Daoy (cell line): ENCODE measurements at places on chromosomes 7 and 10.

- DNase-seq: no peak
Measured at GRCh38 chr7:134167250-134167649, 40.1 kb downstream of the LRGUK start.

- no peak for DNase-seq
Measured at GRCh38 chr7:37289367-37289766, 159.3 kb downstream of the ELMO1 start.

DNA sequence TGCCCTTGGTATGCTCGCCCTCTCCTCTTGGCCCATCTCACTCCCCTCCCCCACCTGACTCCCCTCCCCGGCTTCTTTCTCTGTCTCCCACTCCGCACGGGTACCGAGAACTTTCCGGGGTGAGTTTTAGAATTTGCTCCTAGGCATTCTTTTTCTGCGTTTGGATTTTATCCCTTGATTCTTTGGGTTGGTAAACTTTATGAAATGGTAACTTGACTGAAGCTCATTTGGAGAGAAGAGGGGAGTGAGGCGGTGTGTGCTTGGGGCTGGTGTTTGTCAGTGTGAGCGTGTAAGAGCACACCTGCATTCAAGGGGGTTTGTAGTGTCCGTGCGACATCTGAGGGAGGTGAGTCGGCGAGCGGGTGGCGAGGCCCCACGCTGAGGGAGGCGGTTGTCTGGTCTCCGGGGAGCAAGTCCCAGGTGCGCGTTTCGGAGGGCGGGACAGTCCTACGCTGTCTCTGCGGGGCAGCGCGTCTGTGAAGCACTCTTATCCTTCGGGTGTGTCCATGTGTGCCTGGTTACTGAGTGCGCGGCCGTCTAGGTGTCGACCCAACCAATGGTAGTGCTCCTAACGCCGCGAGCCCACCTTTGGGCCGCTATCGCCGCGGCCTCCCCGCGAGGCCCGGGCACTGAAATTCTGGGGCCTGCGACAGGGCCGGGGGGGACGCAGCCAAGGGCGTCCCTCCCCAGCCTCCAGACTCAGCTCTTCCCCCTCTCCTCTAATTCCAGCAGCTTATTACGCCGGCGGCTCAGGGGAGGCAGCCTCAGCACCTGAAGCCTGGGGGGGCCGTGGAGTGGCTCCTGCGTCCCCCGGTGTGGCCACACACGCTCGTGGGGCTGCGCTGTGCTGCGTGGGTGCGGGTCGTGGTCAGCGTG is 2.6 kb upstream of the ZNF503 start:
- DNase-seq: peak; percentile 55

- peak; percentile 20 for DNase-seq
Measured at GRCh38 chr7:106485031-106485551, 175.9 kb downstream of the CCDC71L start.

GRCh38 chr10:12670004-12670403 is 320.7 kb downstream of the CAMK1D start:
- no peak for DNase-seq

DNA sequence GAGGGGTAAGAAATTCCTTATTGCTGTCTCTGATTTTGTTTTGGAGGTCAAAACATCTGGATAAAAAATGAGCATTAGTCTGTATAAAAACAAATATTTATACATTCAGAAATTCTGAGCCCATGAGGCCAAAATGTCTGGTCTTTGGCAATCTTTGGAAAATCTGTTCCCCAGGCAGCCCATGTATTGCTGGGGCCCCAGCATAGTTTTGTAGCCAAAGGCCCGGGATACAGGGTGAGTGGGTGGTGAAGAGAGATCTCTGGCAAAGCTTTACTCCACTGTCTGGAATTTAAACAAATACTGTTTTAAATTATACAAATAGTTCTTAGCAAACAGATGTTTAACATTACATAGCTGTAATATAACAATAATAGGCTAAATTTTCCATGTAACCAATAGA is 134.7 kb upstream of the GALNT17 start:
- no peak for DNase-seq

GRCh38 chr10:130351466-130352290 is 215.5 kb downstream of the GLRX3 start:
- DNase-seq: no peak
